CD8-positive, alpha-beta T cell (primary cell): ENCODE measurements at places on chromosomes 16 and 17. TPM values are rescaled to one million over a fixed set of nuclear protein-coding genes. Genes with fewer than 3 reads are reported as not detected.

- no peak for DNase-seq
Measured at GRCh38 chr17:82527898-82528297, 8.4 kb downstream of the FOXK2 start.

DNA sequence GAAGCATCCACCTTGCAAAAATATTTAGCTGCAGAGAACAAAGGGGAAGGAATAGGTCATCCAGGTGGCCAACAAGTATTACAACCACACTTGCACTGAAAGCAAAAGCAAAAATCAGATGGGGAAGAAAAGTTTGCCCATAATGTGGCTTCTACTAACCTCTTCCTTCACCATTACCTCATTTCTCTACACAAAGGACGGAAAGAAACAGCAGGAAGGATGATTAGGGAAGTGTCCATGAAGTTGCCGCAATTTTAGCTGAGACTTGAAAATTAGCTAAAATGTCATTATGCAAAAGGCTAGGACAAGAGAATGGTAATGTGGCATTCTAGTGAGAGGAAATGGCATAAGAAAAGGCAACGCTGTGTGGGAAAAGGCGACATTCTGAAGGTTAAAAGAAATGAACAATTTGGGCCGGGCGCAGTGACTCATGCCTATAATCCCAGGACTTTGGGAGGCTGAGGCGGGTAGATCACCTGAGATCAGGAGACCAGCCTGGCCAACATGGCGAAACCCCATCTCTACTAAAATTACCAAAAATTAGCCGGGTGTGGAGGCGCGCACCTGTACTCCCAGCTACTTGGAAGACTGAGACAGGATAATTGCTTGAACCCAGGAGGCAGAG, 13.7 kb downstream of the KANSL1 start:
- no peak for DNase-seq

DNA sequence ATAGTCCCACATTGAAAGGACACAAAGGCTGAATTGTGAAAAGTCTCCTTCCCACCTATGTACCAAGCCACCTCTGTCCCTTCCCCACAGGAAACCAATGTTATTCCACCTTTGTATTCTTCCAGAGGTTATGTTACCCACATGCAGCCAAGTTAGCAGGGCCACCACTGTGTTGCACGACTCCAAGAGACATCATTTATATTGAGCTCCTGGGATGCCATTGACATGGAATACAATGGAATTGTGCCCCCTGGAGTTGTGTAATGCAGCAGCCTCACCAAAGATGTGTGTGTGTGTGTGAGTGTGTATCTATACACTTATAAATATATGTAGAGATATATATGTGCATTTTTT, 21.6 kb upstream of the MSI2 start:
- no peak for DNase-seq

GRCh38 chr16:768428-768827, 7.9 kb downstream of the MSLN start:
- DNase-seq: no peak

DNA sequence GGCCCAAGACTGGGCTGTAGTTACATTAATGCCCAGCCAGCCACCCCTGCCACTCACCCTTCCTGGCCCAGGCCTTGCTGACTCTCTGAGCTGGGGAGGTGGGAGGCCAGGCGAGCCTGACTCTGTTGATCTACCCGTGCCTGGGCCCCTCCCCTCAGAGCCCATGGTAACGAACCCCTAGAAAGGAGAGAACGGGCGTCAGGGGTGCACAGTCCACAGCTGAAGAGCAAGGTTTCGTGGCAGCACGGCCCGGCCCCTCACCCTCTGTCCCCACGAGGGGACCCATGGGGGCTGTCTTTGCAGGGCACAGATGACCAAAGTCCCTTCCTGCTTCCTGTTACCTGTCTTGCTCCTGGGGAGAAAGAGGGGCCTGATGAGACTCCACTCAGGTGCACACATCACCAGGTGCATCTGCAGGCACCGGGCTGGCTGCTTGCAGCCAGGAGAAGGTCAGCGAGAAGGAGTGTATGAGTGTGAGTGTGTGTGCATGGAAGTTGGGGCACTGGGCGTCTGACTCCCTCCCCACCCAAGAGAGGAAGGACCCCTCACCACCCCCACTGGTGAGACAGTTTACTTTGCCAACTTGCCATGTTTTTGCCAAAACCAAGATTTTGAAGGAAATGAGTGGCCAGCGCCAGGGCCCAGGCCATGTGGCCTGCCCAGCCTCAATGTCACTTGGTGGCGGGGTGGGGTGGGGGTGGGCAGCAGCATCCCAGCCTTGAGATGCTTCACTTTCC, 359.1 kb downstream of the SEC14L1 start:
- no peak for DNase-seq

DNA sequence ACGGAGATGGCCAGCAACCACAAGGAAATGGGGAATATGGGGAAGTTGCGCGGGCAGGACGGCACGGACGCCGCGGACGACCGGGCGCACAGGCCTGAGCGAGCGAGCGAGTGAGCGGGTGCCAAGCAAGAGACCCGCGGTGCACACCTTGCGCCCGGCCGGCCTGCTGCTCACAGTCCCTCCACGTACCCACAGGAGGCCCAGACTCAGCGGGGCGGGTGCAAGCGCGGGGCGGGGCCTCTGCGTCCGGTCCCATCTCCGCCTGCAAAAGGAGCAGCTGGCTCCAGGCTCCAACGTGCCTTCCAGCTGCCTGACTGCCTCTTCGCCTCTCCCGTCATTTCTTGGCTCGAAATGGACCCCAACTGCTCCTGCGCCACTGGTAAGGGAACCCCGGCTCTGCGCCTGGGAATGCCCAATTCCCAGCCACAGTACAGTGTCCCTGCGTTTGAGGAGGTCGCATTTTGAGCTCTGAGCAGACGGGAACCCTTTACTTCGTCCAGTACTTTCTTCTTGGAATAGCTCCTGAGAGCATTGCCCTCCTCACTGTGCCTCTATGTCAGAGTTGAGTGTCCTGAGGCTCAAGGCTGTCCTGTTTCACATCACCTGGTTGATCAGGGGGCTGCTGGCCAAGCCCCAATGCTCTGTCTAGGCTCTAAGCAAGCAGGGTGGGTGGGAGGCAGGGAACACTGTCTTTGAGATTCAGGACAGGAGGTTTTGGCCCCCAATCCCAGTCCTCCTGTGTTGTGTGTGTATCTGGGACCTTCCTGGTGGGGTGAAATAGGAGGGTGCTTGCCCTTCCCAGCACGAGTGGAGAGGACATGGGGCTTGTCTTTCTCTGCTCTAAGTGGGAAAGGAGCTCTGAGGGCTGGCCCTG, 8.1 kb upstream of the MT1E start:
- DNase-seq: peak; percentile 68

DNA sequence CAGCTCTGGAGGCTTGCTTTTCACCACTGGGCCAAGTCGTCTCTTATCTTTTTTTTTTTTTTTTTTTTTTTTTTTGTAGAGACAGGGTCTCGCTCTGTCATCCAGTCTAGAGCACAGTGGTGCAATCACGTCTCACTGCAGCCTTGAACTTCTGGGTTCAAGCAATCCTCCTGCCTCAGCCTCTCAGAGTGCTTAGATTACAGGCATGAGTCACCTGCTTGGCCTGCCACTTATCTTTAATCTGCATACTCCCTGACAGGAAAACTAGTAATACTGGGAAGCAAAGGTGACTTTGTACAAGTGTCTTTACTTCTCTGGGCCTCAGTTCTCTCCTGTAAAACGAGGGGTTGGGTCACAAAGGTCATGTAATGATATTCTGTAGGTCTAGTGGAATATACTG, 15.0 kb downstream of the NTN1 start:
- DNase-seq: no peak

DNA sequence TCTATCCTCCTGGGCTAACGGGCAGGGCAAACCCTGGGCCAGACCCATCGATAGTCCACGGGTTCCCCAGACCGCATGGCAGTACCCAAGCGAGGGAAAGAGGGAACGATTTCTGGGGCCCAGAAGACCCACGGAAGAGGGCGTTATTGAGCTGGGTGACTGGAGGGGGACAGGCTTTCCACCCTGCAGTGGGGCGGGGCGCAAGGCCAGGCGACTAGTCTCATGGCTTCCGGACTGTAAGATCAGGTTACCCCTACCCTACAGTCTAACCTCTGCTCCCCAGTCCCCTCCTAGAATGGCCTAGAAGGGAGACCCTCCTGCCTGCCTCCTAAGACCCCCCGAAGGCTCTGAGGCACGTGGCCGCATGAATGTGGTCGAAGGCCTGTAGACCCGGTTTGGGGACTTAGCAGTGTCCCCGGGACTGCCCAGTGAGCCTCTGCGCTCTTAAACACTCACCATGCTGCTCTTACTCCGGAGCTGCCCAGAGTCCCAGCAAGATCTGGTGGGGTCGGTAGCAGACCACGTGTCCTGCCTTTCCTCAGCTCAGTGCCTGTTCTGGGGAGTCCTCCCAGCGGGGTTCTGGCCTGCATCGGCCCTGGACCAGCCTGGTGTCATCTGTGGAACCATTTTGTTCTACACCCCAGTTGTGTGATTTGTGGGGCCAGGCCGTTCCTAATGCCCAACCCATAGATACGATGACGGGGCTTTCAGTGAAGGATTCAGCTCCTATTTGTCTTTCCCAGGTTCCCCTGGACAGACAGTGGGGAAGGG, 13.2 kb upstream of the AURKB start:
- peak; percentile 46 for DNase-seq

DNA sequence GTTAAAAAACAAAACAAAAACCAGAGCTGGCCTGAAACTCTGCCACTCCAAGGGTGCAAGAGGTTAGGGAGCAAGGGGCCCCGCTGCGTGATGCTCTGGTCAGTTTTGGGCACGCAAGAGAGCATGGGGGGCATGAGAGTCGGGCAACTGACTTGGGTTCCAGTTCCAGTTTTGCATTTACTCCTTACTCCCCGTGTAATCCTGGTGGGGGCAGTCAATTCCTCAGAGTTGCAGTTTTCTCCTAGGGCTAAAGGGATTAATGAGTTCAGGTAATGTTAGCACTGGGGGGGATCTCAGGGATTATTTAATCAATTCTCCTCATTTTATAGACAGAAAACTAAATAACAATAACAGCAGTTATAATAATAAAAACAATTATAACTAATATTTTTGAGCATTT, 72.9 kb upstream of the PMFBP1 start:
- no peak for DNase-seq

- DNase-seq: no peak
Measured at GRCh38 chr17:14121952-14122351, 52.6 kb downstream of the COX10 start.

DNA sequence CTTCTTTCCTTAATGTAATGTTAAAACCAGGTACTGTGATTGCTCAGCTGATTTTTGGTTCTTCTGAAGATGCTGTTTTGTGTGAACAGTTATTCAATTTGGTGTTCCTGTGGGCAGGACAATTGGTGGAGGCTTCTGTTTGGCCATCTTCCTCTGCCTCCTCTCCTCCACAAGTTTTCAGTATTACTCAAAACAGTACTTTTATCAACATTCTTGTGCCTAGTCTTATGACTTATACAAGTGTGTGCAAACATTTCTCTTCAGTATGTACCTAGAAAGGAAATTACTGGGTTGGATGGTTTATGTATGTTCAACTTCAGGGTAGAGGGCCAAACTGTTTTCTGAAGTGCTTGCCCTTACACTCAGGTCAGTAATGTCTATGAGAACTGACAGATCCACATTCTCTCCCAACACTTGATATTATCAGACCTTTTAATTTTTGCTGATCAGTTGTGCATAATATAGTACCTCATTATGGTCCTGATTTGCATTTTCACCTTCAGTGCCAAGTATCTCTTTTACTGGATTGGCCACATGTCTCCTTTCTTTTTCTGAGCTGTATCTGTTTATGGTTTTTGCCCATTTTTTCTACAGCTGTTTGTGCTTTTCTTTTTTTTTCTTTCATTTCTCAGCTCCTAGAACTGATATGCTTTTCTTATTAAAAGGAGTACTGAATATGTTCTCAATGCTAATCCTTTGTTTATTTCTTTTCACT, 50.9 kb downstream of the ERCC4 start:
- no peak for DNase-seq

DNA sequence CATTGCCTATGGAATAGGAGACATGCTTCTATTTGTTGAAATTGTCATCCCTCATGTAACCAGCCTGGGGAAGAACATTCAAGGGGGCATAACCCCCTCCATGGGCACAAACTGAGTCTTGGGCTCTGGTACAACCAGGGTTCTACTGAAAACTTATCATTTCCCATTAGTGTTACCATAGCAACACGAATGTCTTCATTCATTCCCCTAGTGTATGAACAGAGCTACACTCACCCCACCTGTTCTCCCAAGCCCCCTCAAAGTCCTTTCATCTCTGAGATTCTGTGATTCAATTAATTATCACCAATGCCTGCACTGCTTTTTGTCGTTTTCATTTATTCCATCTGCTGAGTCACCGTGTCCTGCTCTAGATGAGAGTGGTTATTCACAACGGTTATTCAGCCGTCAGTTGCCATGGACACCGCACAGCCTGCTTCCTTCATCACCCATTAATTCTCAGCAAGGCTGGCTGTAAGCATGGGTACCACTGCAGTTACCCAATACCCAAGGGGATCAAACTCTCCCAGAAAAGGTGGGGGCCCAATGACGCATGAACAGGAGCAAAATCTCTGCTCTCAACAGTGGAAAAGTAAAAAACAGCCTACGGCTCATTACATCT, 1.6 kb upstream of the GAST start:
- DNase-seq: no peak

- no peak for DNase-seq
Measured at GRCh38 chr16:74710401-74710800, 9.7 kb upstream of the MLKL start.

DNA sequence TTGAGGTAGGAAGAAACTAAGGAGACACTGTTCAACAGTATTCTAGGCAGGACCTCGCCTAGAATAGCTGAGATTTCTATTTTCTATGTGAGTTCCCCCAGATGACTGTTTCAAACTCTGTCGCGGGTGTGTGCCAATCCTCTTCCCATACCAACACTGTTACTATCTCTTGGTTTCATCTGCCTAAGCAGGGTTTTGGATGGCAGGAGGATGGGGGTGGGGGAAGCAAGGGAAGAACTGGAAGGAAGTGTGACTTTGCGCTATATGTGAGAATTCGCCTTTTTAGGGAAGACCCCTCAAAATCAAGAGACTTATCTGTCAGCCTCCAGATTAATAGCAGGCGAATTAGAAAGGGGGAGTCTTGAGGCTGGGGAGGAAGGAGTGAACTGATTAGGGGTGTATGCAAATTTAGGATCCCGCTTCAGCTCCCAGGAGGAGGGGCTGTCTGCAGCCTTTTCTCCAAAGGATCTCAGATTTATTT, 521 bp upstream of the G6PC3 start:
- no peak for DNase-seq

DNA sequence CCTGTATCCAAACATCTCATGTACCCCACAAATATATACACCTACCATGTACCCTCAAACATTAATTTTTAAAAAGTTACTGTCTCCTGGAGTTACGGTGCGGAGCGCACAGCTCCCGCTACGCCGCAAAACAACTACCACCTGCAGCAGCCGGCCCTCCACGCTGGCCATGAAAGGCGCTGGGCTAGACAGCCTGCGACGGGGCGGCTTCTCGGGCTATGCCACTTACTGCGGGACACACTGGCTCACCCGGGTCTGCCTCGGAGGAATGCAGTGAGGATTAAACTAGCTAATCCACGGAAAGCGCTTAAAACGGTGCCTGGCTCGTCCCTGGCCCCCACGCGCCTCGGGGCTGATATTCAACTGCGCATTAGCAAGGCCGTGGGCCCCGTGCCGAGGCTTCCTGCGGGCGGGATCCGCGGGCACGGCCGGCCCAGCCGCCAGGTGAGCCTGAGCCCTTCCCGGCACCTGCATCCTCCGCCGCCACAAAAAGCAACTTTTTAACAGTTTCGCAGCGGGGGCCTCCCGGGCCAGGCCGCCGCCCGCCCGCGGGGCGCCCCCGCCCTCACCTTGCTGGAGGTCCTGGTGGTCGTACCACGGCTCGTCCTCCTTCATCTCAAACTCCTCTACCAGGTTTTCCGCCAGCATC, 633 bp downstream of the CDR2 start:
- peak; percentile 53 for DNase-seq

VTN gene
- 0.49 TPM for total RNA-seq

ODAD4 gene
- total RNA-seq: 1.1 TPM

KCNJ2 gene
- total RNA-seq: not detected

LGALS9 gene
- 14.9 TPM for total RNA-seq

CES3 gene
- total RNA-seq: 0.71 TPM

MT1A gene
- not detected for total RNA-seq
